ENCODE measurements at places on chromosomes 11 and 22.

GRCh38 chr11:86162239-86162638, 82.3 kb upstream of the EED start:
- peak; percentile 46 for DNase-seq

GRCh38 chr11:17580271-17580670, 33.2 kb downstream of the OTOG start:
- DNase-seq = no peak

DNA sequence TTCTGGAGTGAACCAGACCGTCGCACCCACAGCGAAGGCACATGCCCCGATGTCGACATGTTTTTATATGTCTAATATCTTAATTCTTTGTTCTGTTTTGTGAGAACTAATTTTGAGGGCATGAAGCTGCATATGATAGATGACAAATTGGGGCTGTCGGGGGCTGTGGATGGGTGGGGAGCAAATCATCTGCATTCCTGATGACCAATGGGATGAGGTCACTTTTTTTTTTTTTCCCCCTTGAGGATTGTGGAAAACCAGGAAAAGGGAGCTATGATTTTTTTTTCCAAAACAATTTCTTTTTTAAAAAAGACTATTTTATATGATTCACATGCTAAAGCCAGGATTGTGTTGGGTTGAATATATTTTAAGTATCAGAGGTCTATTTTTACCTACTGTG, 49.2 kb upstream of the OR4B1 start:
- DNase-seq = no peak

DNA sequence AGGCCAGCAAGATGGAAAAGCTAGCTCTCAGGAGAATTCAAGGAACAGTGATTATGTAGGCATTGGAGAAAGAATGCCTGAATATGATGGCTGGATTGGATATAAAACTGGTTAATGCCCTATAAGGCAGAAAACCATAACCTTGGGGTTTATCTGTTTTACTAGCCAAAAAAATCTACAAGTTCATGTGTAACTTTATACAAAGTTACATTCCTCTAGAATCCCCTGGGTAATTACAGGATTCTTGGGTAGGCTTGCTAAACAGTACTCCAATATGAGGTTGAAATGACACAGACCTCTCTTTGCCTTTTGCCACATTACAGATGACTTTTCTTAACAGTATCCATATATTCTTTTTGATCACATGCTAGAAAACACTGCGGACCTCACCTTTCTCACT, 26.0 kb downstream of the TSPAN18 start:
- no peak for DNase-seq

GRCh38 chr11:71086687-71087258, 165.6 kb downstream of the SHANK2 start:
- peak; percentile 66 for DNase-seq

- DNase-seq = no peak
Measured at GRCh38 chr11:100892886-100893285, 205.8 kb downstream of the ARHGAP42 start.

- DNase-seq = no peak
Measured at GRCh38 chr22:19681863-19682245, 32.4 kb upstream of the SEPTIN5 start.

DNA sequence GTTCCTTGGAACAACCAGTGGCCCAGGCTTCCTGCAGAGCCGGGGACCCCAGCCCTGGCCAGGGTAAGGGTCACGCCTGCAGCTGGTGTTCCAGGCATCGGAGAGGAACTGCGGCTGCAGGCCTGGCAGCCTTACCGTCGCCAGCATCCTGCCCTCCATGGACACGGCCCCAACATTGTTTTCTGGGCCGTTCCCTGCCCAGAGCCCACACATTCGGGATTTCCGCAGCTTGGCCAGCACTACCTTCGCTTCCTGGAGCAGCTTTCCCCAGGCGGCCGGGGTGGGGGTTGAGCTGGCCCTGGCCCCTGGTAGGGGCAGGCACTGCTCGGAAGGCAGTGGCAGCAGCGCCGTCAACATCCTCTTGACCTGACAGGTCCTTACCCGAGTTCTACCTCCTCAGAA, 17.7 kb downstream of the TXN2 start:
- DNase-seq = no peak

- DNase-seq = no peak
Measured at GRCh38 chr22:31300896-31301295, 8.6 kb upstream of the PIK3IP1 start.

GRCh38 chr11:32874132-32874531, 18.5 kb upstream of the QSER1 start:
- DNase-seq = no peak

DNA sequence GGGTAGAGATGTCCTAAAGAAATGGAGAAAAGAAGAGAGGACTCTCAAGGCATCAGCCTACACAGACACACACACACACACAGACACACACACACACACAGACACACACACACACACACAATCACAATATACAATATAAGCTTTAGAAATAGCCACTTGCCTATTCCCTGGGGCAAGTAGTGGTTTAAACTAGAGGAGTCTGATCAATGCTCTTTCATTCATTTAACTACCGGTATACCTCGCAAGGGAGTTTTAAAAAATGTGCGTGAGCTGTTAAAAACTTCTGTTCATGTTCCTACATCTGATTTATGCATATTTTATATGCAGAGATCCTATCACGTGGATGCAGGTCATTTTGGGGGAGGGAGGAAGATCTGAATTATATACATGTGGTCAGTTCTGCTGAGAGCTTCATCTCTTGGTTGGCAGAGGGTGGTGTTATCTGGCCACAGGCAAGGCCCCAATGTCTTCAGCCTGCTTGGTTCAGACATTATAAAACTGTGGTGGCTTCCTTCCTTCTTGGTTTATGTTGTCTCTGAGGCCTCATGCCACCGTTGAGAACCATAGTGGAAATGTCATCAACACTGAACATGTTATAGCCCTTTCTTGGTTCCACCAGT, 56.6 kb downstream of the SYT13 start:
- no peak for DNase-seq

Data from trophoblast cell (in vitro differentiated cells and primary cell).